Stimulated activated CD4-positive, alpha-beta T cell treated with anti-CD3 and anti-CD28 coated beads, Interleukin-4, amount 100 ng/mL, for 4 hours (primary cell): ENCODE measurements at places on chromosomes 13 and 19.
A peak's percentile ranks its signal among the peaks of the same experiment; 100 is the strongest.

DNA sequence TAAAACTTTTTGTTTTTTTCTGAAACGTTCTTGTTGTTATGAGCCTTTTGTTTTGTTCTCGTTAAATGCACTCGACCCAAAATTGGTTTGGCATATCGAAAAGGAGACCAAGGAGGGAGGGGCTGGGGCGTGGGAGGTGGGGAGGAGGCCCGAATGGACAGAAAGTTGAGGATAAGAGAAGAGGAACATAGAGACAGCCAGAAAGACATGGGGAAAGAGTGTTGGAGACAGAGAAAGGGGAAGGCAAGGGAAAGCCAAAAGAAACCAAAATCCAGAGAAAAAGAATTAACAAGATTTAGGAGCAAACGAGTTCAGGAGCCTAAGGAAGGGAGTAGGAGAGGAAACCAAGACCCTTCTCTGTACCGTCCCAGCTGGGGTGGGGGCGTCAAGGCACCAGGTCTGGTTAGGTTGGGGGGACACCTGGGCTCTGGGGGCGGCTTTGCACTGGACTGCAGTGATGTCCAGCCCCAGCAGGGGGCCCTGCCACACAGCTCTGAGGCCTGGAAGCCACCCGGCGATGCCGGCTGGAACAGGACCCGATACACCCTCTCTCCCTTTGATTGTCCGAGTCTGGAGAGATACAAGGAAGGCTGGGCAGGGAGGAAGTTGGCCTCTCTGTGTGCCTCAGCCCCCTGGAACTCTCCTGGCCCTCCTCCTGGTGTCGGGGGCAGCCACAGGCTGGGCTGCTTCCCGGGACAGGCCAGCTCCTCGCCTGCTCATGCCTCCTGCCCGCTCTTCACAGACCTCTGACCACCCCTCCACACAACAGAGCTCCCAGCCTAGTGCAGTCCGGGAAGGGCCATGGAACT lies 11.6 kb upstream of the ASF1B start:
- DNase-seq = peak; percentile 42

DNA sequence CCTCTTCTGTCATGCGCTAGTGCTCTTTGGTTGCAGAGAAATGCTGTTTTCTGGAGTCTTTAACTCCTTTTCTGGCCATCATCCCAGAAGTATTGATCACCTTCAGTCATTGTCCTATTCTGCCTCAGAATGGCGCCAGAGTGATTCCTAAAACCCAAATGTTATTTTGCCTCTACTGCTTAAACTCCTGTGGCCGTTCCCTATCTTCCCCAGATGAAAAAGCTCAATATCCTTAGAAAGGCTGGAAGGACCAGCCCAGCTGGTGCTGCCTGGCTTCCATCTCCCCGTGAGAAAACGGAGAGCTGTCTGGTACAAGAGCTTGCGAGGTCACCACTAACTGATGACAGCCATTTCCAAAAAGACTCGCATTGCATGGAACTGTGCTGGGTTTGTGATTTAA lies 179.1 kb downstream of the RBM26 start:
- DNase-seq = no peak

DNA sequence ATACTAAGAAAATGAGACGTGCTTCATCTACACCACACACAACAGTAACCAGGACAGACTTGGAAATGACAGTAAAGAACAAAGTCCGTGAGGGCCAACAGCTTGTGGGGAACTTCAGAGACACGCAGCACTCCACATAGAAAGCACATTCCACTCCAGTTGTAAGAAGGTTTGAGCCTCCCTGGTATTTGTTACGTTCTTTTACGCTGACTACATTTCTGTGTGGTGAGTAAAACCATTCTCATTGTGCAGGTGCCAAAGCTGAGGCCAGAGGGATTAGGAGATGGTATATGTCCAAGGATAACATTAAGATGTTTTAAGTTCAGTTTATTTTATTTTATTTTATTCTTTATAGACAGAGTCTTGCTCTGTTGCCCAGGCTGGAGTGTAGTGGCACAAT lies 1189.9 kb downstream of the UQCRFS1 start:
- DNase-seq = no peak

GRCh38 chr13:78632996-78633395 lies 26.0 kb downstream of the OBI1 start:
- no peak for DNase-seq

- no peak for DNase-seq
Observed at GRCh38 chr13:50126263-50126992, 111.2 kb downstream of the KCNRG start.

- DNase-seq = no peak
Observed at GRCh38 chr19:7933828-7934725, 8.1 kb upstream of the CTXN1 start.

- no peak for DNase-seq
Observed at GRCh38 chr13:34776390-34776981, 165.6 kb upstream of the NBEA start.

DNA sequence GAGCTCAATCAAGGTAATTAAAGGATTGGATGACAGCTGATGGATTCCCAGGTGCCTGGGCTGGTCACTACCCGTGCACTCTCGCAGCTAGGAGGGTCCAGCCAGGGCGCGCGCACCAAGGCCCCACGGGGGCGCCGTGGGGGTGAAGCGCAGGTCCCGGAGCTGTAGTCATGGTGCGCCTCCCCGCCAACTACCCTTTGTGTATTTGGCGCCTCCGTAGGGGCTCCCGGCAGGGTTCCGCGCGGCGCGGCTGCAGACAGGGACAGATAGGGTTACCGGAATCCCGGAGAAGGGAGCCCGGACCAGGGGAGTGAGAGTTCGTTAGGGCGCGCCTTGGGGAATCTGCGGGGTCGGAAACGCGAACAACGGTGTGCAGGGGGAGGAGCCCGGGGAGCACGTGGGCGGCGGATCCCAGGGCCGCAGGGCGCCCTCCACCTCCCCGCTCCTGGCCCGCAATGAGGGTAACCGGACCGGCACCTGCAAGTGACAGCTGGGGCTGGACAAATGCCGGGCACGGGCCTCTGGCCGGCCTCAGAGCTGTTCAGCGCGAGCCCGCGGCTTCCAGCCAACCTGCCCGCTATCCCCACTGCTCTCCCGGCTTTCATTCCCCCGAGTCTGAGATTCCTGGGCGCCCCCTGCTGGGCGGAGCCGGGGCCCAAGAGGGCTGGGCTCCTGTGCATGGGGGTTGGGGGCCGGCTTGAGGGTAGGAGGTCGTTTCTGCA lies 3.4 kb upstream of the PRAM1 start:
- DNase-seq = peak; percentile 77

GRCh38 chr19:48480558-48481500 lies 11.7 kb downstream of the CYTH2 start:
- peak; percentile 52 for DNase-seq

- no peak for DNase-seq
Observed at GRCh38 chr13:89267734-89268133, 1596.6 kb downstream of the SLITRK5 start.

DNA sequence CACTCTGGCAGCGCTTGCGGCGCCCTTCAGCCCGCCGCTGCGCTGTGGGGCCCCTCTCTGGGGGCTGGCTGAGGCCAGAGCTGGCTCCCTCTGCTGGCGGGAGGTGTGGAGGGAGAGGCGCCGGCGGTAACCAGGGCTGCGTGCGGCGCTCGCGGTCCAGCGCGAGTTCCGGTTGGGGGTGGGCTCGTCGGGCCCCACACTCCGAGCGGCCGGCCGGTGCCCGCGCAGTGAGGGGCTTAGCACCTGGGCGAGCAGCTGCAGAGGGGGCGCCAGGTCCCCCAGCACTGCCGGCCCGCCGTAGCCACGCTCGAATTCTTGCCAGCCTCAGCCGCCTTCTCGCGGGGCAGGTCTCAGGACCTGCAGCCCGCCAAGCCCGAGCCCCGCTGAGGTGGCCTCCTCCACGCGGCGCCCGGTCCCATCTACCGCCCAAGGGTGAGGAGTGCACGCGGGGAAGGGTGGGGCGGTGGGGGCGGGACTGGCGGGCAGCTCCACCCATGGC lies 879.0 kb upstream of the SLITRK5 start:
- DNase-seq = no peak

GRCh38 chr19:38554676-38555141 lies 63.0 kb downstream of the MAP4K1 start:
- DNase-seq = no peak

- DNase-seq = no peak
Observed at GRCh38 chr19:55432241-55432959, 10.7 kb downstream of the SHISA7 start.

DNA sequence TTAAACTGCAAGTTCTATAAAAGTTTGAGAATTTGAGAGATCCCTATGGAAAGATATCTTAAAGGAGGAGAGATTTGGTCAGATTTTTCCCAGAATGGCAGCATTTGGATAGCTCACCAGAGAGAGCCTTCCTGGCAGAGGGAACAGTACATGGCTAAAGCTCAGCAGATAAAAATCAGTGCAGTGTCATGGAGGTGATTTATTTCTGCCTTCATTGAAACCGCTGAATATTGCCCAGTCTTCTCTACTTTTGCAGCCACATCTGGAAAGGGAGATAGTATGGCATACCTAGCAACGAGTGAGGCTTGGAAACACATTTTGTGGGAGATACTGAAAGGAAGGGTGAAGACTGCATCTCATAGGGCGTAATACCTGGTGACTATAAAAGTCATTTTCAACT lies 155.2 kb downstream of the RFC3 start:
- no peak for DNase-seq

GRCh38 chr19:10258080-10258710 lies 6.2 kb downstream of the MRPL4 start:
- DNase-seq = no peak

- DNase-seq = no peak
Observed at GRCh38 chr19:44792281-44792680, 14.6 kb downstream of the CBLC start.

- DNase-seq = no peak
Observed at GRCh38 chr19:7748756-7749155, 1.4 kb upstream of the CD209 start.

GRCh38 chr13:113298043-113298945 lies 1.3 kb downstream of the LAMP1 start:
- no peak for DNase-seq
